ENCODE measurements at places on chromosomes 13 and 19.

DNA sequence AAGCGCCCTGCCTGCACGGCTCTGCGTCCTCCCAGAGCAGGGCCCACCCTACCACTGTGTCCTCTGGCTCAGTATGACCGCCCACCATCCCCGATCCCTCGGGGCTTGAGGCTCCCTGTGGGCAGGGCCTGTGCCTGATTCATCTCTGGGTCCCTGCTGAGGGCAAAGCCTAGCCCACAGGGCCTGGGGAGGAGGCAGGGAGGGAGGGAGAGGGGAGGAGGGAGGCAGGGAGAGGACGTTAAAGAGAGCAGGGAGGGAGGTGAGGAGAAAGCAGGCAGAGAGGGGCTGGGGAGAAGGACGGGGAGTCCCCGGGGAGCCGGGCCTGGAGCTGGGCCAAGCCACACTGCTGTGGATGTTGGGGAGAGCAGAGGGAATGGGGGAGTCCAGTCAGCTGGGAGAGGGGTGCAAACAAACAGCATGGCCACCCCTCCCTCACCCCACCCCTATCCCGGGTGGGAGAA lies 4.0 kb upstream of the ERFL start:
- no peak for DNase-seq

DNA sequence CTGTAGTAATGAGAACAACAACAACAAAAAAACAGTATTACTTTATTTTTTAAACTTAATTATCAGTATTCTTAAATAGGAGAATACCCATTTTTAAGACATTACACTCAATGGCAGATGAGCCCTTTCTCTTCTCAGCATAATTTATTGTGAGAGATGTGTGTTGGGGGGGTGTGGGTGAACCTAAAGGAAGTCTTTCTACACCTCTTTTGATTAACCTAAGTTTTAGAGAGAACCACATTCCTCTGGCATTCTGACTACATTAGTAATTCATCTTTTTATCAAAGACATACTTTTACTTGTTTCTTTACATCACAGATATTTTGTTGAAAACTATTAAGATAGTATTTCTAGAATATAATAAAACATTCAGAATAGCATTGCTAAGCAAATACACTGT lies 890.9 kb downstream of the PCDH9 start:
- no peak for DNase-seq

- no peak for DNase-seq
Observed at GRCh38 chr13:43805071-43805468, 18.3 kb upstream of the ENOX1 start.

DNA sequence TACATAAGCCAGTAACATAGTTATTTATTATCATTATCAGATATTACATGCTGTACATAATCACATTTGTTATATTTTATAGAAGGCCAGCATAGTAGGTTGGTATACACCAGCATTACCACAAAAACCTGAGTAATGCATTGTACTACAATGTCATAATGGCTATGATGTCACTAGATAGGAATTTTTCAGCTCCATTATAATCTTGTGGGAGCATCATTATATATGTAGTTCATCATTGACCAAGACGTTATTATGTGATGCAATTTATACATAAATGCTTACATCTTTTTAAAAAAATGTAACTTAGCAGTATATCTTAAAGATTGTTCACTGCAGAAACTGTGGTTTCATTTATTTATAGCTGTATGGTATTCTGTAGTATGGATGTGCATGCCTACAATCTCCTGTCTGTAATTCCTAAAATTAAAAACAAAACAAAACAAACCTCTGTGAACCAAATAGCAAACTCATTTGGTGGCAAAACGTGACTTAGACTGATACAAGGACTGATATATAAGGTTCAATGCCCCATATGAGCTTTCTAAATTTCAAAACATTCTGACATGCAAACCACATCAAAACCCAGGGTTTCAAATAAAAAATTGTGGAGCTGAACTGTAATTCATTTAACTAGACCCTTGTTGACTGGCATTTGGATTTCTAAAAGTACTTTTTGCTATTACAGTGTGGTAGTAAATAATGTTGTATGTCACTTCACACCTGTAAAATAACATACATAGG lies 250.9 kb downstream of the DLEU7 start:
- no peak for DNase-seq

- no peak for DNase-seq
Observed at GRCh38 chr13:73556902-73557301, 498.1 kb downstream of the KLF5 start.

- no peak for DNase-seq
Observed at GRCh38 chr13:77375560-77376108, 48.7 kb upstream of the MYCBP2 start.

GRCh38 chr13:109650861-109651260 lies 135.5 kb downstream of the IRS2 start:
- no peak for DNase-seq

DNA sequence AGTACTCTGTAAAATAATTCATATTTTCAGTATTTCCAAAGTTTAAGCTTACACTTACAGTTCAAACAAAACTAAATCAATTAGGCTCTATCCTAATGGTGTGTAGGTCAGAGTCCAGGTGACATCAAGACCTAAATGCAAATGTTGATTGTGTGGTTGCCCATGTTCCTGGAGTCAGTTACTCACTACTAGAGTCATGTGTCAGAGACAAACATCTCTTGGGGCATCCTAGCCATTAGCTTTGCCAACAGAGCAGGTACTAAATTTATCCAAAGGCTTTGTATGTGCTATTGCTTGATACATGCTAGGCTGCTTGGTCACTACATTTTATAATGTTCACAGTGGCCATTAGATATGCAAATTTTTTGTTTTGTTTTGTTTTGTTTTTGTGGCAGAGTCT lies 11.7 kb downstream of the SPRY2 start:
- no peak for DNase-seq

DNA sequence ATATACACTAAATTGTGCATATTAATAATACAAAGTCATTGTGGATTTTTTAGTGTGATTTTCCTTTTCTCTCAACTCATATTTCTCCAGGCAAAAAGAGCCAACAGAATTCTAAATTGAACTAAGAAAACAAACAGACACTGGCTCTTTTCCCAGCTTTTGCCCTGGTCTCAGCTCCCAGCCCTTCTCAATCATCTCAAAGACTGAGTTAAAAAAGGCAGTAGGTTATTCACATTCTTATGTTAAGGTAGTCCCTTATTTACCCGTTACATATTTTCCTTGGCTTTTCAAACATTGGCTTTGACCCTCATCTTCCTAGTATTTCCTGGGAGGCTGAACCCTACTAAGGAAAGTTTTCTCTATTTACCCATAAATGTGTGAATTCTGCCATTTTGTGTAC lies 753.6 kb downstream of the LIG4 start:
- DNase-seq = no peak

- DNase-seq = peak; percentile 10
Observed at GRCh38 chr13:48595431-48596429, 58.0 kb upstream of the CYSLTR2 start.

DNA sequence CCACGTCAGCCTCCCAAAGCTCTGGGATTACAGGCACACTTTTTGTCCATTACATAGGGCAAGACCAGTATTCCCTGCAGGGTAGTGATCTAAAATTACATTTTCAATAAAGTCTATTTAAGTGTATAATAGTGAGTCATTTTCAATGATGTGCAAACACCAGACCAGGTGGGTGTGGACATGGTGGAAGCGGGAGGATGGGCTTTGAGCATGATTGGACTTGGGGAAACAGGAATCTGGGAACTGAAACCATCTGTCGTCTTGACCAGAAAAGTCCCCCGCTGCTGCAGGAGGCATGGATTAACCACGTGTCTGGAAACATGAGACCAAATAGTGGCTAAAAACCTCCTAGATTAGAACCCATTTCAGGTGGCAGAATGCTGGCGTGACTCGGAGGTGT lies 4.9 kb downstream of the FXYD3 start:
- DNase-seq = no peak

DNA sequence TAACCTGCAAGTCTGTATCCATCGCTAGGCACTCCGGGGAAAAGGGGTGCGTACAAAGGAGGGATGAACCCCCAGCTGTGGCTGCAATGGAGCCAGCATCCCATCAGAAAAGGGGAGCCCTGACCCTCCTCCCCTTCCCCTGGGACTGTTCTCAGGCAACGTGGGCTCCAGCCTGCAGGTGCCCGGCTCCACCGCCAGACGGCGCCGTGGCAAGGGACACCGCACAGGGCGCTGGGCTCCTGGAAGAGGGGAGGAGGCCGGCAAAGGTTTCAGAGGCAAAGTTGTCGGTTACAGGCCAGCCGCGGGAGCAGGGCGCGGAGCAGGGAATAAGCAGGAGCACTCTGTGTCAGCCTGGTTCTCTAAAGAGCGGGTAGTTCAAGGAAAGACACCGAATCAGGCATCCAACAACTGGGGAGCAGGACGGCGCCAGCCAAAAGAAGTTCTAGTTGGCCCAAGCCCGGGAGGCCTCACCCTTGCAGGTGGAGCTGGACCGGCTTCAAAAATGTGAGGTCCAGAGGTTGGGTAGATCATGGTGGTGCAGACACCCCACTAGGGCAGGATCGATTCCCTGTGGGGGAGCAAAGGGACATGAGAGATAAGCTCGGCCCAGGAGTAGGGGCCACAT lies 53.0 kb upstream of the ATP12A start:
- DNase-seq = no peak

GRCh38 chr13:37383046-37383445 lies 215.5 kb downstream of the POSTN start:
- DNase-seq = no peak

- DNase-seq = no peak
Observed at GRCh38 chr19:29785955-29786589, 25.7 kb upstream of the CCNE1 start.

GRCh38 chr13:112042496-112042895 lies 24.5 kb upstream of the SOX1 start:
- no peak for DNase-seq

DNA sequence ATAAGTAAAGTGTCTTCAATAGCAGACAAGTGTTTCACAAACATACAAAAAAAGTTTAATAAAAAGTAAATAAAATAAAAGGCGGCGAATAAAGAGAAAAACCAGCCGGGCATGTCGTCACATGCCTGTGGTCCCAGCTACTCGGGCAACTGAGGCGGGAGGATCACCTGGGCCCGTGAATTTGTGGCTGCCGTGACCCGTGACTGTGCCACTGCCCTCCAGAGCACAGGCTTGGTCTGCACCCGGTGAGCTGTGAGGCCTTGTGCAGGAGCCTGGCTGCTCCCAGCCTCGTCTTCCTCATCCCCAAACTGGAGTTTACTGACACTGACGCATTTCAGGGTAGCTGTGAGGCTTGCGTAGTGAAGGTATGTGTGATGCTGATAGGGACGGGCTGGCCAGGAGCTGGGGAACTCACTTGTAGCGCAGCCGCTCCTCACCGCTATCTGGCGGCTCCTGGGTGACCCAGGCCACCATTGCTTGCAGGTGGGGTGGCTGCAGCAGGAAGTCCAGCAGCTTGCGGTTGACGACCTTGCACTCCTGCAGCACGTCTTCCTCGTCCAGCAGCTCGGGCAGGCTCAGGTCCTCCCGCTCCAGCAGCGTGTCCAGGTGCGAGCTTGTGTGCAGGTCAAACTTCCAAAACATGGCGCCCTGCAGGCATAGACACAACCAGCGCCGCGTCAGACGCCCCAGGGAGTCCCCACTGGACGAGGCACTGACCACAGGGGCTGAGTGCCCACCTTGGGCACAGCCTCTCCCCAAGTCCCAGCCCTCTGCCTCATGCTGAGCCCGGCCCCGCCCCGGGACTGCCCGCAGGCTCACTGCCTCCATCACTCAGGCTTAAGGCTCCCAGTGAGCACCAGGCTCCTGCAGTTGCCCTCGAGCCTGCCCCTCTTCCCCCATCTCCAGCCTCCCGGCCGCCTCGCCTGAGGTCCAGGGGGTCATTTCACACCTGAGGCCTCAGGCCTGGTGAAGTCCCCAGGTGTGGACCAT lies 12.1 kb downstream of the PPP6R1 start:
- no peak for DNase-seq

Data from stimulated activated CD8-positive, alpha-beta memory T cell treated with anti-CD3 and anti-CD28 coated beads, Interleukin-7, amount 100 ng/mL, for 1 hour (primary cell).